ENCODE measurements at places on chromosomes 3 and 15. TPM values are rescaled to one million over a fixed set of nuclear protein-coding genes. Genes with fewer than 3 reads are reported as not detected.
A peak's percentile ranks its signal among the peaks of the same experiment; 100 is the strongest.

DNA sequence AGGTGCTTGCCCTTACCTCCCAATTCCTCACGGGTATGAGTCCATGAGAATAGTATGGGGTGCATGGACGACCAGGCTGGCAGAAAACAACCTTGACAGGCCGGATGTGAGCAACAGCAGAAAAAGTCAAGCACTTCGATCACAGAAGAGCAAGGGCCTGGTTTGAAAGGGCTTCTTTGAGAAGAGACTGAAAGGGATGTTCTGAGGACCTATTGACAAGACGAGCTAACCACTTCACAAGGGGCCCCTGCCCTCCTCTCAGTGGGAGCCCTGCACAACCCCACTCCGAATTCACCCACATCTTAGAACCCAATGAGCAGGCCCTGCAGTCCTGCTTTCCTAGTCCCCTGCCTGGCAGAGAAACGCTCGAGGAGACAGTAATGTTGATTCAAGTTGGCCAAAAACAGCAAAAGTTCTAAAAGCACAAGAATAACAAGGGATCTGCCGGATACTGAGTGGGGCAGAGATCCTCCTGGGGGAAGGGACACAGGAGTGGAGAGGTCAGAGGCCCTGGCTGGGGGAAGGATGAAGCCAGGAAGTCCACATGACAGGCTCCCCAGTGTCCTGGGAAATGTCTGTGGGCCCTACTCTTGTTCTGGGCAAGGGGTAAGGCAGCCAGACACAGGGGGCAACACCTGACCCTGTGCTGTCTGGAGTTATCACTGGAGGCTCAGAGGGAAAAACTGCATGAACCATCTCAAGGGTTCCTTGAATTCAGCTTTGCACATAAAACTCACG, 14.8 kb upstream of the CX3CR1 start:
- DNase-seq, result no peak

SNX22 gene
- 0.20 TPM for total RNA-seq

ZNF662 gene
- total RNA-seq, result not detected

DNA sequence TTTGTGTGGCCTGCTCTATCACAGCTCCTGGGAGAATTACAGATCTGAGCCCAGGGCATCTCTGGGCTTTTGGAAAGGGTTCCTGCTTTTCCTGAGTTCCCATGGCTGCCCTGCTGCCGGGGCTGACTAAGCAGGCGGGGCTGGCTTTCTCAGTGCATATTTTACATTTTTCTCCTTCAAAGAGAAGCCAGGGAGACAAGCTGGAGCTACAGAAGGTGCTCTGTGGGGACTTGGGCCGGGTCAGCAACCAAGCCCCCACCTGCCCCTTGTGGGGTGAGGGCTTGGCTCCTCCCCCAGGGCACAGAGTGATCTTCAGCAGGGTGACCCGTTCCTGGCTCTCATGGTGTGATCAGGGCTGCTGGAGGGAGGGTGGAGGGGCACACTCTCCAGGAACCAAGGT, 17.4 kb downstream of the ABTB1 start:
- peak; percentile 67 for DNase-seq

DNA sequence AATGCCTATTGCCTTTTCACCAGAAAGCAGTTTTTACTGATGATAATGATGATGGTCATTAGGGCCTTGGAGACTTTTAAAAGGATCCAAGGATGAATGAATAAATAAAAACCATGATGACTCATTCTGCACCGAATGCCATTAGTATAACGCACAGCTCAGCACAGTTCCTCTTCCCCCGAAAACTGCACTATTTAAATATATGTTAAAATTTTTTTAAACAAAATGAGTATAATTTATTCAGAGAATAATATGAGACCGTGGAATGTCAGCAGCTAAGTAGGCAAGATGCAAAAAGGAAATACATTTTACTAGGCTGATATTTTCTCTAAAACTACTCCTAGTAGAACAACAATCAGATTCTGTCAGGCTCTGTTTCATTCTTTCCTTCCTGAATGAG, 83.4 kb upstream of the NANOGP8 start:
- DNase-seq, result peak; percentile 65

DNA sequence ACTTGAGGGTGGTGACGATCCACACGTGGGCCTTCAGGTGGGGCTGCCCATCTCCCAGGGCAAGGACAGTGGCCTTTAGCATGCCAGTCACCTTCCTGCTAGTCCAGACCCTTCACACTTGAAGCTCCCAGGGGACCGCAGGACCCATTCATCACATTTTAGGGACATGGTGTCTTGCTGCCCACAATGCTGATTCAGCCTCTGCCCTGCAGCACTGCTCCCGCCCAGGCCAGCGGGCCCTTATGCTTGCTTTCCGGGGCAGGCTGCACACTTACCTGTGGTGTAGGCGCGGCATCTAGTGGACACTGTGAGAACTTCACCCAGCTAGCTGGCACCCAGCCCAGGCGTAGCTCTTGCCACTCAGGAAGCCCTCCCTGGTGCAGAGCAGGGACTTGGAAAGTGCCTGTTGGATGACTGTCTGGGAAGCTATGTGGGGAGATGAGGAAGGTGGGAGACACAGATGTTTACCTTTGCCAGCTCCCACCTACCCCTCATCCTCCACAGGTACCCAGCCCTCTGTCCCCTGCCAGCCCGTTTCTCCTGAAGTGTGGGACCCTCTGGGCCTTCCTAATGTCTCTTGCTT, 26.3 kb upstream of the NR2C2 start:
- DNase-seq, result peak; percentile 79

DNA sequence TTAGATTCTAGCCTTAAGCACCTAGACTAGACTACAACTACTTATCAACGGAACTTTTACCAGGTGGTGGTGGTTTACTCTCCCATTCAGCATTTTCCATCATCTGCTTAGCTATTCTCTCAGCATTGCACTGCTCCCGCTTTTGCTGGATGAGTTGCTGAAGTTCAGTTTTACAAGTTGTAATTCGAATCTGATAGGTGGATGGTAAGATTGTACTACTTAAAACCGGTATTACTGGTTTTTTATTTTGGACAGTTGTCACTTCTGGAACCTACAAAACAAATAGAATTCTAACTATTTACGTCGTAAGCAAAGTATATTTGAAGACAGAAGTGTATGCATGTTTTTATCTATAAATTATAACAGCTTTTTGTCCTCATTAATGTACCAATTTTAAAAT, 41.1 kb downstream of the PIK3R4 start:
- no peak for DNase-seq

DVL3 gene
- 66.1 TPM for total RNA-seq

DNA sequence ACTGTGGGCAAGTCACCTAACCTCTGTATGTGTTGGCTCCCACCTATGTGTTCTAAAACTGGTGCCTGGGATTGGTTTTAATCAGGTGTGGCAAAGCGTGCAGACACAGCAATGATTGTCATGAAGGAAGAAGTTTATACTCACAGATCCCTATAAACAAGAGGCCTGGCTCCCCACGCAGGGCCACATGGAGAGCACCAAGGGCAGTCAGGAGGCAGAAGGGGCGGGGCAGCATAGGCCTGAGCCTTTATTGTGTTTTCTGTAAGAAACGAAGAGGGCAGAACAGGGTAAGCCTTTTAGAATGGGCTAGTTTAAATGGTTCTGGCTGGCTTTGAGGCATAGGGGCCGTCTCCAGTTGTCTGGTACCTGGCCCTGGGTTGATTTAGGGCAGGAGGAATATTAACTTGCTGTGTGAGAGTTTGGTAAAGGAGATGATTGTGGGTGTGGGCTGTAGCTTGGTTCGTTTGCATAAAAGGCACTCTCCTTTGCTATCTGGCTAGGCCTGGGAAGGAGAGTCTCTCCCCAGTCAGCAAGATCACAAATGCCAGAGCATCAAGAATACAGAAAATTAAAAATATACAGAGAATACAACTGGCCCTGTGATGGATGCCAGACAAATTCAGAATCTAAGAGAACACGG, 2.2 kb upstream of the FBXW12 start:
- no peak for DNase-seq

DNA sequence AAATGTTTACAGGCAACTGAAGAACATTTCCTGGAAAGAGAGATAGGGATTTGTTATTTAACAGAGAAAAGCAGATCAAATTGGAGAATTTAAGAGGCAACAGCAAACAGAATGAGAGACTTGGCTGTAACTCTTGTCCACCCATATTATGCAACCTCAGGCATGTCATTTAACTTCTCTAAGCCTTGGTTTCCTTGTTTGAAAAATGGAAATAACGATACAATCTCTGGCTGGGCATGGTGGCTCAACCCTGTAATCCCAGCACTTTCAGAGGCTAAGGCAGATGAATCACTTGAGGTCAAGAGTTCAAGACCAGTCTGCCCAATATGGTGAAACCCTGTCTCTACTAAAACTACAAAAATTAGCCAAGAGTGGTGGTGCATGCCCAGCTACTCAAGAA, 23.7 kb downstream of the ARRDC4 start:
- DNase-seq, result peak; percentile 59

- no peak for DNase-seq
Observed at GRCh38 chr3:100060685-100061484, 53.4 kb downstream of the FILIP1L start.
